ENCODE measurements at places on chromosomes 4 and X.

DNA sequence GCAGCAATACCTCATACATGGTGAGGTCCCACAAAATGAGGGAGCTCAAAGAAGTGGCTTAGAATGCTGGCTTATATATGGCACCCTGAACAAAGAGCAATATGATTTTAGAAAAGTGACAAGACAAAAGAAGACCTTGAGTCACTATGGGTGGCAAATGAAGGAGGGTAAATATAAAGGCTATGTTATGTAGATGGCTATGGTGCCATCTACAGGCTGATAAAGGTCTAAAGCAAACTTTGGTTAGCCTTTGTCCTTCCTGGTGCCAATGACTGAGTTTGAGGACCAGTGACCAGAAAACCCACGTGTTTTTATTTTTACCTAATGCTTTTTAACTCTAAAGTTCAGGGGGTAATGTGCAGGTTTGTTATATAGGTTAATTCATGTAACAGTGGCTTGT, 151.8 kb downstream of the CCNG2 start:
- no peak for DNase-seq

GRCh38 chr4:171644430-171645057, 168.7 kb upstream of the GALNTL6 start:
- DNase-seq: no peak

DNA sequence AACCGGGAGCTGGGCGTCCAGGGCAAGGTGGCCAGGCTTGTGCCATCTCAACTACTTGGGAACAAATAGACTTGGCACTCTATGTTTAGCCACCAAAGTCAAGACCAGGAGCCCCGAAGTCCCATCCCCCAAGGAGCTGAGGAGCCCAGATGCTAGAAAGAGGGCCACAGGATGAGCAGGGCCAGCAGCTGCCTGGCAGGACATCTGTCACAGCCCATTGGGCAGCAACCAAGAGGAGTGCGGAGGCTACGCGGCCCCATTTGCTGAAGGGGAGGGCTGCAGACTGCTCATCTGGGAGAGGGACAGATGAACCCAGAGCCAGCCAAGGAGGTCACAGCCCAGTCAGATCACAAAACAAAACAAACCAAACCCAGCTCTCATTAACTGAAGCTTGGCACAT, 22.9 kb upstream of the SOWAHD start:
- DNase-seq: no peak

GRCh38 chr4:19156786-19157185, 1094.9 kb upstream of the SLIT2 start:
- no peak for DNase-seq

DNA sequence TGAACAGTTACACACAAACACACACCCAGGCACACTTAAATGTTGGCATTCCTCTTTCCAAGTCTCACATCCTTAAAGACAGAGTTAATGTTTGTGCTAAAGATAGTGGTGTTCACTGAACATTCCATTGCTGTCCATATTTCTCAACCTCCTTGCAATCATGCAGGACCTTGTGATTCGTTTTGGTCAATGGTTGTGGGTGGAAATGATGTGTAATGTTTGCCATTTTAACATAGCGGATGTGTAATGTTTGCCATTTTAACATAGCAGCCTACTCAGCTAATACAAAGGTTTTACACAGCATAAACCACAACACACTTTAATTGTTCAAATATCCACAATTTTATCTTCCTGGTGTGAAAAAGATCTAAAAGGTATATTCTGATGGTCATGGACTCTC, 93.9 kb downstream of the CEP44 start:
- no peak for DNase-seq

DNA sequence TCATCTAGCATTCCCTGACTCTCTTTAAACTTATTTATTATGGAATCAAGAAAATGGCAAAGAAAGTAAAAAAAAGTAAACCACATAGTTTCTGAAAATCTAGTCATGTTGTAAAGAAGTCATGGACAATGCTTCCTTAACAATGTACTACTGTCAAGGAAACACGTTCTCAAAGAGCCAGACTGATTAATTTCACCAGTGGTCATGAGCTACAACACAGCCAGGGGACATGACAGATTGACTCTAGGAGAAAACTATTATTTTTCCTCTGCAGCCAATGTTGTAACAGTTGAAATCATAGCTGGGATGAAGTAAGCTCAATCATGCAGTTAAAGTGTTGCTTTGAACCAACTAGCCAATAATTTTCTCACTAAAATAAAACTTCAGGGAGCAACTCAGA, 109.2 kb downstream of the MAPK10 start:
- no peak for DNase-seq

DNA sequence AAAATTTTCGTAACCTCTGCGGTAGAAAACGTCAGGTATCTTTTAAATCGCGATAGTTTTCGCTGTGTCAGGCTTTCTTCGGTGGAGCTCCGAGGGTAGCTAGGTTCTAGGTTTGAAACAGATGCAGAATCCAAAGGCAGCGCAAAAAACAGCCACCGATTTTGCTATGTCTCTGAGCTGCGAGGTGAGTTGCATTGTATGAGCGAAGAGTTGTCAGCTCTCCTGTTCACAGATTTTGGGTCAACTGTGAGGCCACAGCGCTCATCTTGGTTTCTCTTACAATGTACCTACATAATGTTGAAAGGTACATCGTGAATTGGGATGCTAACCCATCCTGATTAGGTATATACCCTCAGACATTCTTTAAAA, 486 bp downstream of the CLCN3 start:
- peak; percentile 22 for DNase-seq

GRCh38 chrX:525134-525533, 105.5 kb upstream of the SHOX start:
- no peak for DNase-seq

Data from CD4-positive, alpha-beta T cell treated with Interleukin-2 at 100 ng/mL for 4 hours (primary cell).